ENCODE measurements at places on chromosomes 5 and 9.

- no peak for DNase-seq
These were observed 67.4 kb downstream of the RAPGEF1 start for GRCh38 chr9:131672451-131672850.

- DNase-seq: no peak
These were observed 144.9 kb downstream of the CCDC192 start for GRCh38 chr5:127848098-127848497.

DNA sequence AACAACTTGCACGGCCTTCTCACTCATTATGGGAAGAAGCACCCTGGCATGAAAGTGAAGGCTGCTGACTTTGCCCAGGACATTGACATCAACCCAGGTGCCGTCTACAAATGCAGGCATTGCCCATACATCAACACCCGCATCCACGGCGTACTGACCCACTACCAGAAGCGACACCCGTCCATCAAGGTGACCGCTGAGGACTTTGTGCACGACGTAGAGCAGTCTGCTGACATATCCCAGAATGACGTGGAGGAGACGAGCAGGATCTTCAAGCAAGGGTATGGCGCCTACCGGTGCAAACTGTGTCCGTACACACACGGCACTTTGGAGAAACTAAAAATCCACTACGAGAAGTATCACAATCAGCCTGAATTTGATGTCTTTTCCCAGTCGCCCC, 65.4 kb downstream of the ZNF462 start:
- no peak for DNase-seq

GRCh38 chr9:3464033-3464638, 61.7 kb downstream of the RFX3 start:
- DNase-seq: no peak

- no peak for DNase-seq
These were observed 14.2 kb downstream of the SMC2 start for GRCh38 chr9:104108315-104108714.

DNA sequence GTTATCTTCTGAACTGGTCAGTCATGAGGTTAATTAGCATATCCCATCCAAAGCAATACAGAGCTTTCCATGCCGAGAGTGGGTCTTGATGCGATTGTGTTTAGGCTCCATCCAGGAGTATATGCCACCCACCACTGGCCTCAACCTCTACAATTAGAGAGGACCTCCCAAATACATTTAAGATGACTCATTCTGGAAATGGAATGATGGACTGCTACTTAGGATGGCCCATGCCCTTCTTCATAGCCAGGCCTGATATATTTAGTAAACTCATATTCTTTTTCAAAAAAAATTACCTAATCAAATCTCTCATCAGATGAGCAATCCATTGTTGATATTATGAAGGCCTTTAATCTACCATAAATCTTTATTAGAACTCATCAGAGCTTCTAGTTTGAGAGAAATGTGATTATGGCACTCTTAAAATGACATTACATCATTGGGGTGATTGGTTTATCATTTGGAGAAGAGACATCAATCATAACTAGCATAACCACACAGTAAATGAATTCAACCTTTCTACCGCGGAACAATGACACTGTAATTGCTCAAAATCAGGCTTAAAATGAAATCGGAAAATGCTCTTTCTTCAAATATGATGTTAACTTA, 414.2 kb upstream of the WWC1 start:
- no peak for DNase-seq

GRCh38 chr5:137142764-137143605, 356.1 kb downstream of the SPOCK1 start:
- no peak for DNase-seq

DNA sequence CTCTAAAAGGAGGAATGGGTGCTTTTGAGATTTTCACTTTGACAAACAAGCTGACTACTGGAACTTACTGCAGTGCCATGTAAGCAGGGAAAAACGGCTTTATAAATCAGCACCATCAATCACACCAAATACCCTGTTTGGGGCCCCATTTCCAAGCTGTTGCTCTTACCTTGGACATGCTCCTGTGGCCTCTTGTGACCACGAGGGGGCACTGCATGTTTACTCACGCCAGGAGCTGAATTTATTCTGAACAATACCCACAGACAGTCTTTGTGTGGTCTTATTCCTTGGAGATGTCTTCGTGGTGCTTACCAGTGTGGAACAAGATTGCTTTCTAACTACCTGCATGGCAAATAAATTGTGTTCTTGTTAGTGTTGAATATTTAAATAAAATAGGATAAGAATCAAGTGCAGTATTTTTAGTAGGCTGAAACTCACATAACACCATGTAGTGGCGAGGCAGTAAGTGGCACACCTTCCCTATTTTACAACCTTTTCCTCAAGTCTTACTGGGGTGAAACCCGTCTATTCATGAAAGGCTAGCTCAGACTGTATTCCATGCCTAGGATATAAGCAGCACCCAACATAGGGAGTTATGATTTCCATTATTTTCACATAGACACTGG, 155.5 kb upstream of the NMUR2 start:
- DNase-seq: no peak

- no peak for DNase-seq
These were observed 18.6 kb downstream of the MLLT3 start for GRCh38 chr9:20603524-20604268.

GRCh38 chr5:179118338-179118737, 58.2 kb downstream of the ZNF354C start:
- no peak for DNase-seq

GRCh38 chr5:69502367-69502766, 9.8 kb downstream of the OCLN start:
- DNase-seq: no peak

DNA sequence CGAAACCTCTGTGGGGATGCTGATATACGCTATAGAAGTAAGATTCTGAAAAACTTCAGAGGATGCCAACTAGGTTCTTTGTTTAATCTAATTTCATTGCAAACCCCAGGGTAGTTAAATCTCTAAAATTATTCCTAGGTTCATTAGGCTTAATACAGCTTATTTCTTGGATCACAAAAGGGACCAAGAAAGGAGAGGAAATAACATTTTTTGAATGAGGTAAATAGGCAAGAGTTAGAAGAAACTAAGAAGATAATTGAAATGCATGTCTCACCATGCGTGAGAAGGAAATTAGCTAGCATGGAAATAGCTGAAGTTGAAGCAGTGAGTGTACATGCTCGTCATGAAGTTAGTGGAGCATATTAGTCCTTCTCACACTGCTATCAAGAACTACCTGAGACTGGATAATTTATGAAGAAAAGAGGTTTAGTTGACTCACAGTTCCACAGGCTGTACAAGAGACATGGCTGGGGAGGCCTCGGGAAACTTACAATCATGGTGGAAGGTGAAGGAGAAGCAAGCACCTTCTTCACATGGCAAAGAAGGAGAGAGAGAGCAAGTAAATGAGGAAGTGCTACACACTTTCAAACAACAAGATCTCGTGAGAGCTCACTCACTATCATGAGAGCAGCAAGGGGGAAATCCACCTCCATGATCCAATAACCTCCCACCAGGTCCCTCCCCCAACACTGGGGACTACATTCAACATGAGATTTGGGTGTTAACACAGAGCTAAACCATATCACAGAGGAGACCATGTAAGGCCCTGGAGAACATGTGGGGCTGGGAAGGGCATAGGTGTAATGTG, 125.1 kb upstream of the OSMR start:
- no peak for DNase-seq

- DNase-seq: no peak
These were observed 25.7 kb downstream of the GPR151 start for GRCh38 chr5:146490089-146490843.

DNA sequence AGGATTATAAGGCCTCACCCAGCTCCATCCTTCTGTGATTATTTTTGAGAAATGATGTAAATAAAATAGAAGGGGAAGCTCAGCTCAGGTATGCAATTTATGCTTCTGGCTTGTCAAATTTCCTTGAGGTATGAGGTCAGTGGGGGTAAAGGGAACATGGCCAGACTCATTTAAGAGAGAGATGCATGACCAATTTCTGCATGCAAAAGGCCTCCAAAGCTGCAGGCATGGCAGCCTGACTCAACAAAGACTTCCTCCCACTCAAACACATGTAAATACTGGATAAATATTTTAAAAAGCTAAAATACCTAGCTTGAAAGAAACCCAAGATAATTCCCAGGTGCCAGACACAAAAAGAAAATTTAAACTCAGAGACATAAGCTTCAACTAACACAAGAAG, 101.4 kb upstream of the SLC1A3 start:
- no peak for DNase-seq

- no peak for DNase-seq
These were observed 11.0 kb downstream of the HAVCR1 start for GRCh38 chr5:157047898-157048297.

DNA sequence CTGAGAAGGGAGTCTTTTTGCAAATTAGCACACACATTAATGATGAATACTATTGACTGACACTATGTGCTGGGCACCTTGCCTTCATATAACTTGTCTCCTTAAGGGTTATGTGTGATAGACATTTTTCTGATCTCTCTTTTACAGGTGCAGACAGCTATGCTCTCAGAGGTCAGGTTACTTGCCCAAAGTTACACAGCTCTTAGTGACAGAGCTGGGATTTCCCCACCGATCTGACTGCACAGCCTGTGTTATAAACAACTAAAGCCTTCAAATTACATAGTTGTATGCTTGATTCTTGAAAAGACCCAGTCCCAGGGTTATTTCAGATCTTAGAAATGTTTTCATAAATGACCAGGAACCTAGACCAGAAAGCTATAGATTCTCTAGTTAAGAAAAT, 462.7 kb downstream of the EBF1 start:
- no peak for DNase-seq

GRCh38 chr9:76716085-76716672, 48.1 kb upstream of the PCA3 start:
- no peak for DNase-seq

- no peak for DNase-seq
These were observed 104.9 kb upstream of the FTMT start for GRCh38 chr5:121746763-121747162.

- no peak for DNase-seq
These were observed 71.8 kb upstream of the ADAMTS2 start for GRCh38 chr5:179417016-179417415.

- DNase-seq: no peak
These were observed 2.9 kb downstream of the ANKDD1B start for GRCh38 chr5:75614176-75614575.

DNA sequence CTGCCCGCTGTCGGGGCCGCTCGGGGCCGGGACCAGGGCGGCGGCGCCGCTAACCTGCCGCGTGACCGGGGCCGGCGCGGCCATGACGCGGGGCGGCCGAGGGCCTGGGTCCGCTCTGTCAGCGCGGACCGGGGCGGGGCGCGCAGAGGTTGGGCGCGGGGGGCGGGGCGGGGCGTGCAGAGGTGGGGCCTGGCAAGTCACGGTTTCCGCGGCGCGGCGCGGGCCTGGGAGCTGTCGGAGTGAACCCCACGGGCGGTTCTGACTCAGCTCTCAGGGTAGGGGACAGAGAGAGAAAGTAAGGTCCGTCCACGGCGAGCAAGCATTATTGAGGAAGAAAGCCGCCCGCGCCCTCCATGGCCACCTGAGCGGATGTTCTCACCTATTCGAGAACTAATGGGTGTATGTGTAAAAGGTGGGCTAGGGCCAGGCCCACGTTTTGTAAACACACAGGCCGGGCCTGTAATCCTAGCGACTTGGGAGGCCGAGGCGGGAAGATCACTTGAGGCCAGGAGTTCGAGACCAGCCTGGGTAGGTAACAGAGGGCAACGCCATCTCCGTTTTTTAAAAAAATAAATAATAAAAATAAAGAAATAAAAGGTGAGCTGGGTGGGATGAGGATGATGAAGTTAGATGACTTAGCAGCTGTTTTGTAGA, at the start of gene PRXL2C:
PRXL2C (minus strand) TSS at position 120 of the 654 bp plus-strand sequence; CDS start at position 84, 36 bp downstream.
- peak; percentile 84 for DNase-seq

DNA sequence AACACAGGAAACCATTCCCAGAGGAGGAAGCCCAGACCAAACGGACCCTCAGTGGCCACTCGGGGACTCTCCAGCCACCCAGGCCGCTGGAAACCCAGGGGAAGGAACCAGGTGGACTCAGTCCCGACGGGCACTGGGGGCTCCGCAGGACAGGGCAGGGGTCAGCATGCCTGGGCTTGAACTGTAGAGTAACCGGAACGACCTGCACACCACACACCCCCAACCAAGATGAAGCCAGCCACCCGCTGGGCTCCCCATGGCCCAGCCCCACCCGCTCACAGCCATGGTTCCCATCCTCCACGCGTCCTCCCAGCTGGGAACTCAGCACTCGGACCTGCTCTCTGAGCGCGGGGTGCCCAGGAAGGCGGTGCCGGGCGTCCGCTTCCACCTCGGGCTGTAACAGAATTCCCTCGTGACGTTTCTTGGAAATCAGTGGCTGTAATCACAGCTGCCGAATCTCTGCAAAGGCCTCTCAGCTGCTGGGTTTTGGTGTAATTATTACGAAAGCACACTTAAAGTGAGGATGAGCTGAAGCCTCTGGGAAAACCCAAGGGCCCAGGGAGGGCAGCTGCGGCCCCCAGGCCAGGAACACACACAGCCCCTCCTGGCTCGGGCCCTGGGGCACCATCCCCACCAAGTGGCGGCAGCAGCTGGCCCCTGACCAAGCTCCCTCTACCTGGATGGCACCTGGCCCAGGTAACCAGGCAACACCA, 13.8 kb downstream of the NACC2 start:
- no peak for DNase-seq

- DNase-seq: no peak
These were observed 279.7 kb downstream of the GADD45G start for GRCh38 chr9:89884356-89885083.

DNA sequence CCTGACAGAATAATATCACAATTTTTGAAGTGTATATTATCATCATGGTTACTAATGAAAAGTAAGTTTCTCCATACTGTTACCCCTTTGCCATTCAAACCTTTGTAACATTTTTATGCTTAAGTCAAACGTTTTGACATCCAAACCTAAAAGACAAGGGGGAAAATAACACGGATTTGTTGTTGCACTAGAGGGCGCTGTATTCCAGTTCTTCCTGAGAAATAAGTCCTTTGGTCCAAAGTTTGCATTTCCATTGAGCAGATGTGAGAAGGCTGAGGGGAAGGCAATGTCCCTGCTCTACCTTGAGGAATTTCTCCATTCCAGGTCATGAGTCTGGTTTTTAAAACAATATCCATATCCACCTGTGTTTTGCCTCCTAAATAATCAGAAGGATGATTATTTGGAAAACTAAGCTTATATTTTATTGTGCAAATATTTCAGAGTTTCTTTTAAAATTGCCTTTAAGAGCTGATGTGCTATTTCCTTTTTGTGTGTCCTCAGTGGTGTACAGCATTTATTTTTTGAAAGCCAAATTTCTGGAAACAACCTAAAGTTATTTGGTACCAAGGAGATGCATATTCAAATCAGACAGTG, 9.7 kb downstream of the LECT2 start:
- DNase-seq: peak; percentile 0

GRCh38 chr5:132812123-132812765, 858 bp upstream of the SOWAHA start:
- no peak for DNase-seq
